ENCODE measurements at places on chromosomes 16 and 17. TPM values are rescaled to one million over a fixed set of nuclear protein-coding genes. Genes with fewer than 3 reads are reported as not detected.
A peak's percentile ranks its signal among the peaks of the same experiment; 100 is the strongest.

- H3K4me3 ChIP-seq: no peak overlapping the region
- H3K4me1 ChIP-seq: peaks cover 4% of the 10 kb centered on the region
- peaks cover 11% of the 10 kb centered on the region for H3K36me3 ChIP-seq
- H3K27ac ChIP-seq: no peak overlapping the region
Measured at GRCh38 chr17:17191346-17191792, 14.8 kb downstream of the PLD6 start.

GRCh38 chr17:18224387-18225120 is 881 bp upstream of the LLGL1 start:
- no peaks in the 10 kb centered on the region for H3K36me3 ChIP-seq
- no peak for DNase-seq
- peak overlapping the region; percentile 59 for H3K4me3 ChIP-seq
- peak overlapping the region; percentile 74 for H3K27ac ChIP-seq
- peaks cover 28% of the 10 kb centered on the region for H3K4me1 ChIP-seq

The SLC4A1 gene
- not detected for total RNA-seq

GRCh38 chr17:41521574-41522261 is 3.0 kb upstream of the KRT15 start:
- no peaks in the 10 kb centered on the region for H3K4me1 ChIP-seq
- peaks cover 4% of the 10 kb centered on the region for H3K27me3 ChIP-seq
- H3K27ac ChIP-seq: no peak overlapping the region
- no peak overlapping the region for H3K4me3 ChIP-seq
- H3K36me3 ChIP-seq: no peaks in the 10 kb centered on the region

DNA sequence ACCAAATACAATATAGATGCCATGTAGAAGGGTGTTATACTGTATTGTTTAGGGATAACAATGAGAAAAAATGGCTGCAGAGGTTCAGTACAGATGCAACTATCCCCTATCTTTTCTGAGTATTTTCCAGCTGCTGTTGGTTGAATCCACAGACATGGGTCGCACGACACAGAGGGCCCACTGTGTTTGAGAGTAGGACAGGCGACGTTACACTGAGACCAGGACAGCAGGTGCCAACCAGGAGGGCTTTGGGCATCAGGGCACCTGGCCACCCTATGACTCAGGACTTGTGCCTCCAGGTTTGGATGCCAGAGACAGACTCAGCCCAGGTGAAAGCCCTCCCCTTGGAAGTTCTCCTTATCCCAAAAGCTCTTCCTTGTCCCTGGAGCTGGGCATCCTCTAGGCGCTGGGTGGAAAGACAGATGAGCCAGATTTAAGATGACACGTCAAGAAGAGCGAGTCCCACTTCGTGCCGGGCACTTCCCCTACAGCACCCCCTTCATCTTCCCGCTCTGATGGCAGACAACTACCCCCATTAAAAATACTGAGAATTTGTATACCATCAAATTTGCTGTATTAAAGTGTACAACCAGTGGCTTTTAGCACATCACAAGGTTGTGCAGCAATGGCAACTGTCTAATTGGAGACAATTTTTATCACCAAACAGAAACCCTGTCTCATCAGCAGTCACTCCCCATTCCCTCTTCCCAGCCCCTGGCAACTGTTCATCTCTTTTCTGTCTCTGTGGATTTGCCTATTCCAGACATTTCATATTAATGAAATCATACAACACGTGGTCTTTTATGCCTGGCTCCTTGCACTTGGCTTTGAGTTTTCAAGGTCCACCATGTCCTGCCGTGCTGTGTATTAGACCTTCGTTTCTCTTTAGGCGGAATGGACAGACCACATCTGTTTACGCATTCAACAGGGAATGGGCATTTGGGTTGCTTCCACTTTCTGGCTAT is 30.6 kb downstream of the TNFRSF13B start:
- H3K27me3 ChIP-seq: peaks cover 6% of the 10 kb centered on the region
- no peak for DNase-seq
- H3K27ac ChIP-seq: no peak overlapping the region
- H3K36me3 ChIP-seq: no peaks in the 10 kb centered on the region

DNA sequence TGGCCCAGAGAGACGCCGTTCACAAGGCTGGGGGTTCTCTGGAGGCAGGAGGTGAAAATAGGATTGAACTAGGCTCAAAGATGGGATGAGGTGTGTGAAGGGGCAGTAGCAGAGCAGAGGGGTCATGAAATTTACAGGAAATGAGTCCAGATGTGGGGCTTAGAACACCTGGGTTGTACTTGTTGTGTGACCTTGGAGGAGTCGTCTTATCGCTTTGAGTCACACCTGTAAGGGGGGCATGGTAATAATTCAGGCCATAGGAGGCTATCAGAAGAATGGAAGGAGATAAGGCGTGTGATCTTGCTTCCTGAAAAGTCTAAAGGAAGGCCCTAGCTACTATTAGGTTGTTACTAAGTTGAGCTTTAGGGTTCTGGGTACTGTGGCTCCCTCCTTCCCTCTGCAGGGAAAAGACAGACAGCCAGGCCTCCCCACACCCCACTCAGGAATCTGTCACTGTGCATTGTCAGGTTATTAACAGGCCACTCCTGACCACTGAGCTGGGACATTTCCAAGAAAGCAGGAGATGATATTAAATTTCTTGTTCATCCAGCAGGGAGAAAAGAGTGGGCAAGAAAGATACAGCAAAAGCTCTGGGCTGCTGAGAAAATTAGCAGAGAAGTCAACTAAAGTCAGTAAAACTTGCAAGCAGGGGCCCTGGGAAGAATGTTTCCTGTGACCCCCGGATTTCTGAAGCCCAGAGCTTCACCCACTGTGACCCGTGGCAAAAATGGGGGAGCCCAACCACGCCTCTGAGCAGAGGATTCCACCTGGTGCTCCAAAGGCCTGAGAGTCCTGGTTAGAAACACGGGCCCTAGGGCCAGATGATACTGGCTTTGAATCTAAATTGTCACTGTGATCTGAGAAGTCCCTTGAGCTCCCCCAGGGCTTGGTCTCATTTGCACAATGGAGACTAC is 6.0 kb upstream of the CDC42EP4 start:
- no peak overlapping the region for H3K4me3 ChIP-seq
- H3K27ac ChIP-seq: no peak overlapping the region
- H3K36me3 ChIP-seq: no peaks in the 10 kb centered on the region
- no peaks in the 10 kb centered on the region for H3K4me1 ChIP-seq
- no peak for DNase-seq

DNA sequence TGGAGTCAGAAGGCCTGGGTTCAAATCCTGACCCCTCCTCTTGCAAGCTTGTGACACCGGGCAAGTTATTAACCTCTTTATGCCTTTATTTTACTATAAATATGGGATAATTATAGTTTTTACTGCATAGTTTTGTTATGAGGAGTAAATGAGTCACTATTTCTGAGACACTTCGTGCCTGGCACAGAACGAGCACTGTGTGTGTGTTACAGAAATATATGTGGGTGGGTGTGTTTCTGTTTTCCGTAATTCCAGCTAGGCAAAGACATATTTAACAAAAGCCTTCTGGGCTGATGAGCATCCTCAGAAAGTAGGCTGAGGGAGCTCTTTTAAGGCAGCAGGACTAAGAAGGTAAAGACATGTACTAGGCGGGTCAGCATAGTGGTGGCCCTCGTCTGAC is 417.9 kb downstream of the MAF start:
- no peak overlapping the region for H3K27ac ChIP-seq
- H3K27me3 ChIP-seq: peaks cover 12% of the 10 kb centered on the region
- no peak overlapping the region for H3K4me3 ChIP-seq
- DNase-seq: no peak
- no peaks in the 10 kb centered on the region for H3K36me3 ChIP-seq

DNA sequence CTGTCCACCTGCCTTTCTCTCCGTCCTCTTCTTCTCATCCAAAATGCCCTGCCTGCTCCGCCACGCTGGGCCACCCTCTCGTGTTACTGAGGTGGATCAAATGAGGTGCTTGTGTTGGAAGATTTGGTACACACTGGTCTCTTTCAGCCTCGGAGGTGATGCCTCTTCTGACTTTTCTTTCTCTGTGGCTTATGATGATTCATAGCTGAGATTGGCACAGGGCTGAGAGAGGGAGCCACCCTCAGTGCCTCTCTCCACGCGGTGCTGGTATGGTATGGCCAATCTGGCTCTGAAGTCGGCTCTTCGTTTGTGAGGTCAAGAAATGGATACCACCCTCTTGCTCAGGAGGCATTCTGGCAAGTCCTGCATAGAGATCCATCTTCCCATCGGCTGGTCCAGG is 82.4 kb downstream of the PLCG2 start:
- H3K36me3 ChIP-seq: peaks cover 3% of the 10 kb centered on the region
- H3K4me3 ChIP-seq: no peak overlapping the region
- peaks cover 11% of the 10 kb centered on the region for H3K4me1 ChIP-seq

- H3K27me3 ChIP-seq: no peaks in the 10 kb centered on the region
- H3K27ac ChIP-seq: peak overlapping the region; percentile 85
- peak overlapping the region; percentile 45 for H3K4me3 ChIP-seq
- DNase-seq: peak; percentile 64
- H3K36me3 ChIP-seq: peaks cover 10% of the 10 kb centered on the region
Measured at GRCh38 chr16:89863741-89864526, 9.5 kb upstream of the TCF25 start.

The SMARCD2 gene
- 136 TPM for total RNA-seq

- DNase-seq: no peak
- H3K36me3 ChIP-seq: no peaks in the 10 kb centered on the region
- H3K4me1 ChIP-seq: no peaks in the 10 kb centered on the region
- H3K27me3 ChIP-seq: no peaks in the 10 kb centered on the region
- no peak overlapping the region for H3K27ac ChIP-seq
- no peak overlapping the region for H3K4me3 ChIP-seq
Measured at GRCh38 chr16:12207939-12208338, 231.4 kb downstream of the SNX29 start.

DNA sequence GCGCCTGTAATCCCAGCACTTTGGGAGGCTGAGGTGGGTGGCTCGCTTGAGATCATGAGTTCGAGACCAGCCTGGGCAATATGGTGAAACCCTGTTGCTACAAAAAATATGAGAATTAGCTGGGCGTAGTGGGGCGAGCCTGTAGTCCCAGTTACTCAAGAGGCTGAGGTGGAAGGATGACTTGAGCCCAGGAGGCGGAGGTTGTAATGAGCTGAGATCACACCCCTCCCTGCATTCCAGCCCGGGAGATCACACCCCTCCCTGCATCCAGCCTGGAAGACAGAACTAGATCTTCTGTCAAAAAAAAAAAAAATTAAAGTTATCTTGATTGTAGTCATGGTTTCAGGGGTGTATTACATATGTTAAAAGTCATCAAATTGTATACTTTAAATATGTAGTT is 26.8 kb upstream of the GLG1 start:
- no peak overlapping the region for H3K4me3 ChIP-seq
- H3K36me3 ChIP-seq: peaks cover 57% of the 10 kb centered on the region
- H3K27ac ChIP-seq: no peak overlapping the region

The CDRT4 gene
- 6.1 TPM for total RNA-seq

The TBC1D3I gene
- 0.31 TPM for total RNA-seq

DNA sequence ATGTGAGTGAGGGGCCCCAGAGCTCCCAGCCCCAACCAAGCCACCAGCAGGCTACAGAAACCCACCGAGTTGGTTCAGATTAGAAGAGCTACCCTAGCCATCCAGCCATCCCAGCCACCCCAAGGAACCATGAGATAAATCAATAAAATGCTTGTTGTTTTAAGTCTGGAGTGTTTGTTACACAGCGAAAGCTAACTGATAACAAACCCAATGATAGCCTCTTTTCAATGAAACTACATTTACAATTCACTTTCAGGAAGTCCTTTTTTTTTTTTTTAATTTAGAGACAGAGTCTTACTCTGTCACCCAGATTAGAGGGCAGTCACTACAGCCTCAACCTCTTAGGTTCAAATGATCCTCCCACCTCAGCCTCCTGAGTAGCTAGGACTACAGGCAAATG is 215.0 kb upstream of the ZFHX3 start:
- no peaks in the 10 kb centered on the region for H3K27me3 ChIP-seq
- no peaks in the 10 kb centered on the region for H3K4me1 ChIP-seq
- DNase-seq: no peak
- H3K4me3 ChIP-seq: no peak overlapping the region
- no peak overlapping the region for H3K27ac ChIP-seq
- H3K36me3 ChIP-seq: no peaks in the 10 kb centered on the region

The HEATR3 gene
- total RNA-seq: 31.7 TPM

DNA sequence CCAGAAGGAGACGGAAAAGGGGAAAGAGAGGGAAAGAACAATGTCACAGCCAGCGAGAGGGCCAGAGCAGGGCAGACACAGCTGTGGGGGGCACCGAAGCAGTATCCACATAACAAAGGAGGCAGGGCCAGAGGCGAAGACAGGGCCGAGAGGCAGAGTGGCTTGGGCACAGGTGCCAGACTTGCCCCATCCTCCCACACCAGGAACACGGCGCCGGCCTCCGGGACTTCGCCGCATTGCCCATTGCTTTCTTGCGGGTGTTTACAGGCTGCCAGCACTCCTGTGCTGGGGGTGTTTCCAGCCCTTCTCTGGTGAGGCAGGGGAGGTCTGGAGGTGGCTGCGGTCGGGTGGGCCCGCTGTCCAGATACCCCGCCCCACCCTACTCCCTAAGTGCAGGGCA is 78.0 kb downstream of the ENGASE start:
- no peak overlapping the region for H3K4me3 ChIP-seq
- no peaks in the 10 kb centered on the region for H3K4me1 ChIP-seq
- no peak overlapping the region for H3K27ac ChIP-seq
- no peak for DNase-seq

DNA sequence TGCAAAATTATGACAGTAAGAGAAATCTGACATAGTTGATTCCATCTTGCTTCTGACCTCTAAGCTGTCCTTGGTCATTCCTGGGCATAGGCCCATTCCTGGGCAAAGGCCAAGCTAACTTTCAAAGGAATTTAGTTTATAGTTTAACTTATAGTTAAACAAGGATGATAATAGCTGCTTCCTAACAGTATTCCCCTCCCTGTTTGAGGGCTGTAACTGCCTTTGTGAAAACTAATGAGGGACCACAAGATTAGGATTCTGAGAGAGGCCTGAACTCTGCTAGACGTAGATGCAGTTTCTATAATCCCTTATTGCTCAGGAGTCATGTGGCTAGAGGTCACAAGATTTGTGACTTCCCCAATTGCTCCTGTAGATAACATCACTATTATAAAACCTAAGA is 80.2 kb upstream of the ASIC2 start:
- no peak overlapping the region for H3K4me3 ChIP-seq
- peaks cover 2% of the 10 kb centered on the region for H3K27me3 ChIP-seq
- H3K4me1 ChIP-seq: no peaks in the 10 kb centered on the region
- H3K36me3 ChIP-seq: no peaks in the 10 kb centered on the region

The SLFN14 gene
- total RNA-seq: not detected

The RGS9 gene
- total RNA-seq: 5.7 TPM

DNA sequence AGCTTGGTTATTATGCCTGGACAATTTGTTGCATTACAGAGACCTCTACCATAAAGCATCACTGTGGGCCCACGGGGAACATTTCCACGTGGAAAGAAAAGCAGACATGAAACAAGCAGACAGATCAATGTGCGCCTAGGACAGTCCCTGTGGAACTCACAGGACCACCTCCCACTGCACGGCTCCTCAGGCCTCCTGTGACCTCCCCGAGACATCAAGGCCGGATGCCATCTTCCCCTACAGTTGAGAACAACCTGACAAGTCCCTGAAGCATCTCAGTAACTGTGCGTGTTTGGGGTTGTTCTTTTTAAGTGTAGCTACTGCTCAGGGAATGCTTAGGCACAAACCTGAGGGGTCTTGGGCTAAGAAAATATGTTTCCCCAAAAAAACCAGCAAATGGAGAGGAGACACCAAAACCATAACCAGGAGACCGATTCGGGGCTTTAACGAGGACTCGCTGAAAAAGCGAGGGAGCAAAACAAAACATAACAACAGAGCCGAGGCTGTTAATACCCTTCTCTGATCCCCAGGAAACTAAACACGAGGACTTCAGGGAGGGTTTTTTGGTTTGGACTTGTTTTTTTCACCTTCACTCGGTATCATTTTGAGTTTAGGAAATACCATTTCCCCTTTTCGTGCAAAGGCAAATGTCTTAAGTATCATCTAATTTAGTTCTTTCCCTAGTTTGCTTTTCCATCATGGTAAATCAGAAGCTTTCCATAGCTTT is 87.1 kb downstream of the CYTH1 start:
- H3K27ac ChIP-seq: no peak overlapping the region
- DNase-seq: no peak
- no peaks in the 10 kb centered on the region for H3K27me3 ChIP-seq
- H3K36me3 ChIP-seq: peaks cover 70% of the 10 kb centered on the region
- no peaks in the 10 kb centered on the region for H3K4me1 ChIP-seq

The APOBR gene
- total RNA-seq: 32.2 TPM

Data from activated CD8-positive, alpha-beta T cell treated with anti-CD3 and anti-CD28 coated beads, Interleukin-2, amount 10 ng/mL, durations not matched to agents 7 days and 5 days (primary cell).